ENCODE measurements at places on chromosomes 12 and 14.

- no peak for DNase-seq
Observed at GRCh38 chr14:55457496-55457895, 17.1 kb upstream of the TBPL2 start.

GRCh38 chr14:51006324-51006723 is 62.0 kb upstream of the PYGL start:
- DNase-seq = no peak

DNA sequence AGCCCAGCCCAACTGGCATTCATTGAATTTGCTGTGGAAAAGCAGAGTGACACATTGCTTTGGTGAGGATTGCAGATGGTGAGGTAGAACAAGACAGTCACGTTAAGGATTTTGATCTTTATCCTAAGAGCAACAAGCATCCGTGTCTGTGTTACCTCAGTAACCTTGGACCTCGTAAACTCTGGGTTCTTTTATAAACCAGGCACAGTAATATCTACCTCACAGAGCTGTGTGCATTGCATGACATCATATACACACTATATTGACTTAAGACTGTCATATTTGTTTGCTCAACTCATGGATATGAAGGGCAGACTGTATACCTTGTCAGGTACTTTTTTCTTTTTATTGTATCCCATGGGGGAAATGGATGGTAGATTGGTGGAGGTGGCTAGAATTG is 156.2 kb downstream of the ETV6 start:
- no peak for DNase-seq

- no peak for DNase-seq
Observed at GRCh38 chr12:8827551-8828256, 5.3 kb downstream of the A2ML1 start.

DNA sequence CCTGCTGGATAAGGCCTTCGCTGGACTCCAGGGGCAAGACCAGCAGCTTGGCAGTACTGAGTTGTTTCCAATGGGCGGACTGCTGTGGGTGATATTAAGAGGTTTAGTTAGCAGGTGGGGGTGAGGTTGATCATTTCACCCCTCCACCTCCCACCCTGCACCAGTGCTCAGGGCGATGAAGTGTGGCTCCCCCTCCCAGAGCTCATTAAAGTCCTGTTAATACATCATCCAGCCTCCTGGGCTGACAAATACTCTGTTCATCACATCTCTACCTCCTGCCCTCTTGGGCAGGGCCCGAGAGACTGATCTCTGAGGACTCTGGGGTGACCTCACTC is 2.4 kb upstream of the FIGNL2 start:
- DNase-seq = no peak

- DNase-seq = no peak
Observed at GRCh38 chr12:104482748-104483147, 26.0 kb downstream of the CHST11 start.

GRCh38 chr12:131000000-131000486 is 46.3 kb downstream of the ADGRD1 start:
- DNase-seq = no peak

DNA sequence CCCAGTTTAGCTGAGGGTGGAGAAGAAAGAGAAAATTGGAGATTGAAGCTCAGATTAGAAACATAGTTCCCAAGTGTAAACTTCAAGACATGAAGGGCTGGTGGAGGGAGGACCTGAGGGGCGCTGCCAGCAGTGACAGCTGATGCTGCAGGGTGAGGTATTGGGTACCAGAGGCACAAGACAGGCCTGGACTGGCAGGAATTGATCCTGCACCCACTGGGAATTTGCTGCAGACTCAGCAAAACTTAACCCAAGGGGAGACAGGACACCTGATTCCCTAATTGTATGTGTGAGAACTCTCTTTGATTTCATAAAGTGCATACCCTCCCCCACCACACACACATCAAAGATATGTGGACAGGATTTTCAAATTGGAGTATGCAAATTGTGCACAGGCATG is 11.6 kb downstream of the PTPRR start:
- DNase-seq = no peak

- DNase-seq = no peak
Observed at GRCh38 chr14:76439237-76439775, 63.4 kb downstream of the ESRRB start.

DNA sequence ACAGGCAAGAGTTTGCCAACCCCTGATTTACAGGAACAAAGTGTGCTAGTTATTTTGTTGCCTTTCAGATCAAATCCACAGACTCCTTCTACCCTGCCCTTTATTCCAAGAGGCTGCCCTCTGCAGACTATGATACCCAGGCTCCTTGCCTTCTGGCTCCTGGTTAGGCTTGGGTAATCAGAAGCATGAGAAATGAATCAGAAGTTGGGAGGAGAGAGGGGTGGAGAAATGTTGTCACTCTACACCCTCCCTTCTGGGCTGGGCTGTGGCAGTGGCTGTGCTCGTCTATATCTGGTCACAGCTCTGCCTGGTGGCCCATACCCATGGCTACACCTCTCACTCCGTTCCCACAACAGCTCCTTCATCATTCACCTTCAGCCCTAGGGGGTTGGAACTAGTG is 204.6 kb upstream of the PLXNC1 start:
- DNase-seq = no peak

DNA sequence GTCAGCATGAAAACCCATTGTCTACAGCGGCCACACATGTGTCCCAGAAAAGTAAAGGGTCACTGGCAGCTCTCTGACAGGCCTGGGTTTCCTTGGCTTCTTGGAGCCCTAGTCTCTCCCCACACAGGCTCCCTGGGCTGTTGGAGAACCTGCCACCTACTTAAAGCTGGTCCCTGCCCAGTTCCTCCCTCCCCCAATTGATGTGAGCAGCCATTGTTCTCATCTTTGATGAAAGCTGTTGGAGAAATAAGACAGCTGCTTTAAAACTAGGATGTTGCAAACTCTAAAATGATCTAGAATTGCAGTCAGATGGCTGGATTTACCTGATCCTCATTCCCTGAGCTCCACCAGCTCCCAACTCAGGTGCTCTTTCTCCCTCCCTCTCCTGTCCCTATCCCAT is 4.8 kb upstream of the PLEKHH1 start:
- no peak for DNase-seq

- DNase-seq = no peak
Observed at GRCh38 chr12:105470601-105471000, 140.1 kb downstream of the C12orf75 start.
